ENCODE measurements at places on chromosomes 4 and X.

DNA sequence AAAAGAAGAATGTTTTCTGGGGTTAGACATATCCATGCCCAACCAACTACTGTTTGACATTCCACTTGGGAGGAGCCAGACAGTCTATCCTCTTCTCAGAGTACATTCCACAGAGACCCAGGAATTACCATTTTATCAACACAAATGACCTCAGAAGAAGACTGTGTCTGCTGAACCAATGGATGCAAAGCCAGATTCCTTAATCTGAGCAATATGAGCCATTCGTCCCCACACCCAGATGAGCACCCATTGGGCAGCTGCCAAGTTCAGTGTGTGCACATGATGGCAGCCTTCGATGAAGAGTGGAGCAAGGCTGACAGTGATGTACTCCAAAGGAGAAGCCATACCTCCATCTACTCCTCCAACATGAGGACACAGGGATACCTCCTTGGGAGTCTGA lies 111.3 kb downstream of the ZNF674 start:
- DNase-seq: no peak

DNA sequence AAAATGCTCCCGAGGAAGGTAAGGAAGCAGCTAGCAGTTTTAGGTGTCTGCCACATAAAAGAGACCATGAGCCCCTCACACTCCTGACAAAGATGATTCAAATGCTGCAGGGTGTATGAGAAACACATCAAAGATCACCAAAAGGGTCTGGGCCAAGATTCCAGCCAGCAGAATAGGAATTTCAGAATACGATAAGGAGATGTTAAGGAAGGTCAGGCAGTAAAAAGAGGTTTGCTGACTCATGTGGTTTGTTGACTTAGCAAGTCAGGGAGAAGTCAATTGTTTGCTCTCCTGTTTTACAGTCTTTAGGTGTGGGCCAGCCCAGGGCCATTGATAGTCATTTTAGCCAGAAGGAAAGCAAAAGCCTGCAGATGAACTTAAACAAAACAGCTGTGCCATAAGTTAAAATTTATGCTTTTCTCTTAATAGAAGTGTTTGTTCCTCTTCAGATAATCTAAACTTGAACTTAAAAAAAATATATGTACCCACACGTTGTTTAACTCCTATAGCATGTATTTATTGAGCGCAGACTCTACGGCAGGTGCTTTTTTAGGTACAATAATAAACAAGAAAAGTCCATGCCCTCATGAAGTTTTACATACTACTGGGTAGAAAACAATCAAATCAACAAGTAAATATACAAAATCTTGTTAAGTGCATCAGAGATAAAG lies 115.6 kb downstream of the CAMK2D start:
- DNase-seq: no peak

DNA sequence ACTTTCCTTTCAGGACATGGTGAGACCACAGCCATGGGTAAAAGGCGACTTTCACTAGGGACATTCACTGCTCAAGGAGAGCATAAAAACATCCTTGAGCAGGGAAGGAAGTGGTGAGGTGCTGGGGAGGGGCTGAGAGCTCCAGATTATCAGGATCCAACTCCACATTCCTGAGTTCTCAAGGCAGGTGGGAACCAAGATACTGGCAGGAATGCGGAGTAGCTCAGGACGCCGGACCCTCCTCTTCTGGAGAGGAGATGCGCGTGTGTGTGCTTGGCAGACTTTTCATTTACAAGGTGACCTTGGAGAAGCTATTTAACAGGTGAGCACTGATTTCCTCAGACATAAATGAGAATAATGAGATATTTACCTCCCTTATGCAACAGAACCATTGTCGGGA lies 41.3 kb upstream of the TXK start:
- no peak for DNase-seq

DNA sequence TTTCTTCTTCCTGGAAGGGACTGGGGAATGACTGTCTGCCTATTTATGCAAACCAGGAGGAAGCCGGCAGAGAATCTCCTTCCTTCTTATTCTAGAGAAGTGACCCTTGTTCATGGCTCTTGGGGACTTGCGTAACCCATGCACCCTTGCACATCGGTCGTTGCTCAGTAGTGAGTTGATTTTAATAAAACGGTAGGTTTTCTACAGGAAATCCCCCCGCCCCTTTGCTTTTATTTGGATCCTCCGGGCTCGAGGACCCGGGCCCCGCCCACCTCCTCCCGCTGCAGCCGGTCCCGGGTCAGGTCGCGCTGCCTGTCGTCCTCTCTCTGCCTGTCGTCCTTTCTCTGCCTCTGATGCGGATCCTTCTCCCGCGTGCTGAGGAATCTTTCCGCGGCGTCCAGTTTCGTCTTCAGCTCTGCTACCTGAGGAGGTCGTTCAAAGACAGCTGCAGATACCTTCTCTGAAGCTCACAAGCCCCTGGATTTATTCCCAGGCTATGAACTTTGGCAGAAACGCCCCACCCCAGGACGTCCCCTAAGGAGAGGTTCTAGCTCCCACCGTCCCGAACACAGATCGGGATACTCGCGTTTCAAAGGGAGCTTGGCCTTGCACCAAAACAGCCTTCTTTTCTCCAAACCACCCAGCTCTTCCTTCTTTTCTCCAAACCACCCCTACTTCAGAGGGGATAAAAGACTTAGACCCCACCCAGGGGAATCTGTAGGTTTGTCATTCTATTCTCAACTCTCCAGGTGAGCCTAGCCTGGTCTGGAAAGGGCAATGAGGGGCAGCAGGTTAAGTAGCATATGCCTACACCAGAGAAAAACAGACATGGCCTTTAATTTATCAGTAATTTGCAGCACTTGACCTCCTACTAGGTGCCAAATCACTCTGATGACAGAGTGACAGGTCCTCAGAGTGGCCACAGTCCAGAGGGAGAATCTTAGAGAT lies 7.0 kb downstream of the TNIP3 start:
- no peak for DNase-seq

DNA sequence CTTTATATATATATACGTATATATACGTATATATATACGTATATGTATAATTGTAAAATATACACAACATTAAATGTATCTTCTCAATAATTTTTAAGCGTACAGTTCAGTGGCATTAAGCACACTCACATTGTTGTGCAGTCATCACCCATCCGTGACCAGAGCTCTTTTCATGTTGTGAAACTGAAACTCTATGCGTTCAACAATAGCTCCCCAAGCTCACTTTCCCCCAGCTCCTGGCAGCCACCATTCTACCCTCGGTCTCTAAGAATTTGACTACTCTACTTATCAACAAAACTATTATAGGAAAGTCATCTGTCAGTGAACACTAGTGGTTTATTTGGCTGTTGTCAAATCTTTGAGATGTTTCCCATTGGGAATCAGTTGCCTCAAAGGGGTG lies 621.8 kb upstream of the GALNT7 start:
- no peak for DNase-seq

GRCh38 chr4:21948347-21949072 lies at the start of gene KCNIP4:
Gene KCNIP4 (minus strand): TSS chr4:21948772.
- no peak for DNase-seq

- no peak for DNase-seq
Observed at GRCh38 chrX:124393238-124393637, 46.9 kb downstream of the SH2D1A start.

DNA sequence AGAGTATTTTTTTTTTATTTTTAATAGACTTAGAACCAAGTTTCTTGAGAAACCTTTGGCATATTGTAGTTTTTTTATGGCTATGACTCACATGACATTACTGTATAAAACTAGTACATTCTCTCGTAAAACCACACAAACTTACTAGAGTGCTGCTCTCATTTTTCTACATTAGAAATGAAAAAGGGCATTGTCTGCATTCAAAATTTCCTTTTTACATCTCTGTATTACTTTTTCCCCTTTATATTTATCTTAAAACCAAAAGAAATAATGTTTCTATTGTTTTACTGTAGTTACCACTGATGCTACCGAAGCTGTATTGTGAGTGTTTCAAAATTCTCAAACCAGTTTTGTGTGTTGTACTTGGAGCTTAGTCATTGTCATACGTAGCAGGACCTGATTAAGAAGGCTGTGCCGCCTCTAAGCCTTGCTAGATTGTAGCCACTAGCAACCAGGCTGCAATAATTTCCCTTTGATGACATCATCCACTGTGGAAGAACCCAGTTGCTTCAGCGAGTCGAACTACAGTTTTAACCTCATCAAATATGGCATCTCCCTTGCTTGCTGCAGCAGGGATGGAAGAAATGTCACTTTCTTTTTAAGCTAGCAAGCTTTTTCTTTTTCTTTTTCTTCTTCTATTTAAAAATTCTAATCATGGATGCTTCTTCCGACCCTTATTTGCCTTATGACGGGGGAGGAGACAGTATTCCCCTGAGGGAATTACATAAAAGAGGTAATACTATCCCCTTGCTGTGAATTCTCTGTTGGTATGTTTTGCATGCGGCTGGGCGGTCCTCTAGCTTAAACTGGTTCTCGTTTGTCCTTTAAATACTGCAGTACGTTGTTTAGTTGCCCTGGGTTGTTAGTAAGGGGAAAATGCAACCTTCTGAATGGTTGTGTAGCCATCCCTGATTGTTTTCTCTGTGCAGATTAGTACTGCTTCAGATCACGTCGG lies 39.6 kb downstream of the CLCN3 start:
- DNase-seq: no peak

GRCh38 chrX:148500423-148501385 lies at the start of gene AFF2:
Gene AFF2 (plus strand): TSS chrX:148500617. CDS start chrX:148501098, 481 bp downstream.
- no peak for DNase-seq

GRCh38 chrX:9927698-9928482 lies 39.3 kb upstream of the CLDN34 start:
- no peak for DNase-seq

DNA sequence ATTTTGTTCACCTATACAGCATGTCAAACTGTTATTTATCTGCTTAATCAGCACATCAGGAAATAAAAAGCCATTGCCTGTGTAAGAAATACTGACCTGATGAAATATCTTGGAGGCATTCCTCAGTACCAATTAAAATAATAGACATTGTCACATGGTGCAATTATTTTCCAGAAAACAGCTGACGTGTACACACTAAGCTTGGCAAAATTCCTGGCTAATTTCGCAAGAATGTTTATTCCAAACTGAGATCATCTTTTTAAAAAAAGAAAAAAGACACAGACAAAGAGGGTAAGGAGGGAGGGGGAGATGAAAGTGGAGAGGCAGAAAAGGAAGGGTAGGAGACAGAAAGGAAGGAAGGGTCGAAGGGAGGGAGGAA lies 61.9 kb upstream of the NFKB1 start:
- DNase-seq: no peak

GRCh38 chr4:179662522-179662921 lies 2220.3 kb upstream of the AGA start:
- DNase-seq: no peak

DNA sequence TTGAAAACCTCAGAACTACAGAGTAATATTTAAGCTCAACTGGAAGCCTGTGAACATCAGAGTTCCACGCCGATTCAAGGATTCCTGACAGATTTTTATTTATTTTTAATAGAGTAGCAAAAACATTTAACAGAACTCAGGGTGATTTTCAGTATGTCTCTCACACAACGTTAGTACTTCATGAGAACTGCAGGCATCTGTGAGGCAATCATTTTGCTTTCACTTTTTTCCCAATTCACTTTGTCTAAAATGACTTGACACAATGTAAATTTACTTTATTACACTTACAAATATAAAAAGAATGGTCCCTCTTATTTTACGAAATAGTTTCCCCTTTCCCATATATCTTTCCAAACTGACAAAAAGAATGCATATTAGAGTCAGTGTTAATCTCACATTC lies 869.5 kb upstream of the EPHA5 start:
- DNase-seq: no peak

GRCh38 chrX:153299855-153300254 lies 21.7 kb downstream of the PNMA6F start:
- no peak for DNase-seq

- DNase-seq: no peak
Observed at GRCh38 chr4:80016506-80016905, 56.5 kb downstream of the ANTXR2 start.

GRCh38 chr4:4574792-4575191 lies 32.9 kb upstream of the STX18 start:
- no peak for DNase-seq

- no peak for DNase-seq
Observed at GRCh38 chr4:140042634-140043033, 111.3 kb downstream of the MAML3 start.

GRCh38 chr4:107709916-107710315 lies 10.1 kb downstream of the PAPSS1 start:
- no peak for DNase-seq

GRCh38 chr4:154807042-154807630 lies 26.1 kb downstream of the RBM46 start:
- DNase-seq: peak; percentile 25

DNA sequence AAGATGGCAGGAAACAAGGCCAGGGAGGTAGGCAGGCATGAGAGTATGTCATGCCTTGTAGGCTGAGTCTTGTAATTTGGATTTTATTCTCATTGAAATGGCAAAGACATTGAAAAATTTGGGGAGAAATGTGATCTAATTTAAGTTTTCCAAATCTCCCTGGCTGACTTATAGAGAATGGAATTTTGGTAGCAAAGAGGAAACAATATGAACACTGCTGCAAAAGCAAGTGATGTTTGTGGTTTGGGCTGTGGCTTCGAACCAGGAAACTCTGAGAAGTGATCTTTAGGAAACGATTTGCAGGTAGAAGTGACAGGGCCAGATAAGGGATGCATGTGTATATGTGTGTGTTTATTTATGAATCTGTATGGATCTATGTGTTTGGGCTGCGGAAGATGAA lies 35.6 kb downstream of the ARSJ start:
- DNase-seq: no peak

- no peak for DNase-seq
Observed at GRCh38 chr4:80069108-80069836, 3.8 kb downstream of the ANTXR2 start.

DNA sequence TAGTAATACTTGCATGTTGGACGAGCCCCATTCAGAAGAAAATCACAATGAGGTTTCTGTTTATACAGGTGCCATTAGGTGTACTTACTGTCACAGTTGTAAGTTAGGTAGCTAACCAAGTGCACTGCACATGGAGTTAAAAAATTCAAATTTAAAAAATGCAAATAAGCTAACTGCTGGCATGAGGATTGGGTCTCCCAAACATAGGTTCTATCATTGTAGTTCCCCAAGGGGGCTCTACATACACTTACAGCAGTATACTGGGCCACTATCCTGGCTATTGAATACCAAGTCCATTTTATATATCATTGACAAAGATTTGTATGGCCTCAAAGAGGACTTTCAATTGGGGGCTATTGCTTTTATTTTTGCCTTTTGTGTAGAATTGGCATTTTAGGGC lies 153.4 kb downstream of the FMR1NB start:
- DNase-seq: no peak

Data from RPMI8226 (cell line).